ENCODE measurements at places on chromosomes 2 and 18.

DNA sequence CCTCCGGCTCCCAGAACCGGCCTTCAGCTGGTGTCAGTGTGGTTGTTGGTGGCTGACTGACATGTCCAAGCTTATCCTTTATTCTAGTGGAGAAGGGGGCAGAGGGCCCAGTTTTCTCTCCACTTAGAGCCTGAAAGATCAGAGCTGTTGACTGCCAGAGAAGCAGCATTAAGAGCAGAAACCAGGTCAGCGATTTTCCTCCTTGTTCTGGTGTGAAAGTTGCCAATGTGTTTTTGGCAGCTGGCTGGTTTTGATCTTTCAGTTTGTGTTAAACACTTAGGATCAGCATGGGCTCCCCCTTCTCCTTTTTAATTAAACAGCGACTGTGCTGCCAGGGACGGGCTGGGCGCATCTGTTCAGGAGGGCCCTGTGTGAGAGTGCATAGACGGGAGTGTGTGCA, 100.9 kb downstream of the ASAP2 start:
- DNase-seq = no peak

DNA sequence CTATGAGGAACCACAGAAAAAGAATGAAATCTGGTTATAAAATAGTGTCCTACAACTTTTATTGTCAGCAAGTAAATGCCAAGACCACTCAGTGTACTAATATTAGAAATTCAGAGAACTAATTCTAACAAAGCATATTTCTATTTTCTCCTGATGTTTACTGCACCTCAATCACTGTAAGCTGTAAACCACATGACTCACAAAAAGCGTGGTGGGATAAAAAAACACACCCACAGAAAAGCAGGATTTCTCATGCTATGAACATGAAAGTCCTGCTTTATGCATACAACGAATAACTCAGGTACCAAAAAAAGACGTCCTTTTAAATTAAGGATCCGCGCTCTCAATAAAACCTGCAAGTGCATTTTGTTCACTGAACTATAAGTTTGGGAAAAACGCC, 797 bp downstream of the TXNL4A start:
- DNase-seq = peak; percentile 16

DNA sequence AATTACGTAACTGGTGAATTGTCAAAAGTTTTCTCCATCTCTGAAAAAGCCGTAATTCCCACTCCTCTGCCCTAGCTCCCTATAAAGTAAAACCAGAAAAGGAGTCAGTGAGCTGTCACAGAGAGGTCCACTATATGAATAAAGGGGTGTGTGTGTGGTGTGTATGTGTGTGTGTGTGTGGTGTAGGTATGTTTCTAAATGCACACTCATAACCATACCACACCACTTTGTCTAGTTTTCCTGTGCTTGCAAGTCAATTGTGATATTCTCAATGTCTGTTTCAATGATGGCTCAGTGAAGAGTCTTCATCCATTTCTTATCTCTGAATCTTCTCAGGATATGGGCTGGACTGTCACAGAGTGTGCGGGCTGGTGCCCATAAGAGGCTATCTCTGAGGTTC, 54.8 kb upstream of the CCDC68 start:
- no peak for DNase-seq

DNA sequence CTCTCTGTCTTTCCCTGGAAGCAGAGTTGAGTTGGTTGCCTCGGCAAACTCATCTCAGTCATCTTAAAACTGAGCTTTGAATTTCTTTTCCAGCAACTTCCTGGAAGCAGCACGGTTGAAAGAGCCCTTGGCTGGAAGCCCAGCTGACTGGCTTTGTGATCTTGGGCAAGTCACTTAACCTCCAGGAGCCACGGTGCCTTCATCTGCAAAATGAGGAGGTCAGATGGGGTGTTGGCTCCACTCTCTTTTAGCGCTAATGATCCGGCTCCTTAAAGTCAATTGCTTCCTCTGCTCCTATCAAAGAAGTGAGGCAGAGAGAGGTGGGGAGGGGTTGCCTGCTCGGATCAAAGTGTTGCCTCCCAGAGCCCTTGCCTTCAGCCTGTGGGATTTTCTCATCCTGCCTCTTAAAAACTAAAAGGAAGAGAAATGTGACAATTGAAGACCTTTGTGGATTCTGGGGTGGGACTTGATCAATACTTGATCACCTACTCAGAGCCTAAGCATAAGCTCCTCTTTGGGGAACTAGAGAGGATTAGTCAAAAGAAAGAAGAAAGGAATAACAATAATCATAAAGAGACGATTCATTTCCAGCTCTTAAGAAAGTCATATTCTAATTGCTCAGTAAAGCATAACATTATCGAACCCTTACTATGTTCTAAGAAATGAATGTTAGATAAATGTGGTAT, 86.6 kb downstream of the MYCN start:
- no peak for DNase-seq

Data from fibroblast of pulmonary artery (primary cell).